ENCODE measurements at places on chromosomes 3 and 15. TPM values are rescaled to one million over a fixed set of nuclear protein-coding genes. Genes with fewer than 3 reads are reported as not detected.

Gene SCAMP5
- total RNA-seq = 24.1 TPM

Gene PROS1
- 18.5 TPM for total RNA-seq

Gene NR2E3
- total RNA-seq = not detected

Gene TGFBR2
- total RNA-seq = 72.1 TPM

Gene TGM5
- not detected for total RNA-seq

Gene TXNRD3
- total RNA-seq = 17.6 TPM

Gene SNX22
- 0.31 TPM for total RNA-seq

Gene ENTPD3
- total RNA-seq = not detected

Gene GRM2
- 0.32 TPM for total RNA-seq

GRCh38 chr15:36177590-36178302 lies 401.7 kb upstream of the CDIN1 start:
- H3K4me3 ChIP-seq = no peak overlapping the region
- H3K36me3 ChIP-seq = peaks cover 1% of the 10 kb centered on the region
- DNase-seq = no peak
- peak overlapping the region; percentile 76 for H3K27ac ChIP-seq
- no peaks in the 10 kb centered on the region for H3K27me3 ChIP-seq

DNA sequence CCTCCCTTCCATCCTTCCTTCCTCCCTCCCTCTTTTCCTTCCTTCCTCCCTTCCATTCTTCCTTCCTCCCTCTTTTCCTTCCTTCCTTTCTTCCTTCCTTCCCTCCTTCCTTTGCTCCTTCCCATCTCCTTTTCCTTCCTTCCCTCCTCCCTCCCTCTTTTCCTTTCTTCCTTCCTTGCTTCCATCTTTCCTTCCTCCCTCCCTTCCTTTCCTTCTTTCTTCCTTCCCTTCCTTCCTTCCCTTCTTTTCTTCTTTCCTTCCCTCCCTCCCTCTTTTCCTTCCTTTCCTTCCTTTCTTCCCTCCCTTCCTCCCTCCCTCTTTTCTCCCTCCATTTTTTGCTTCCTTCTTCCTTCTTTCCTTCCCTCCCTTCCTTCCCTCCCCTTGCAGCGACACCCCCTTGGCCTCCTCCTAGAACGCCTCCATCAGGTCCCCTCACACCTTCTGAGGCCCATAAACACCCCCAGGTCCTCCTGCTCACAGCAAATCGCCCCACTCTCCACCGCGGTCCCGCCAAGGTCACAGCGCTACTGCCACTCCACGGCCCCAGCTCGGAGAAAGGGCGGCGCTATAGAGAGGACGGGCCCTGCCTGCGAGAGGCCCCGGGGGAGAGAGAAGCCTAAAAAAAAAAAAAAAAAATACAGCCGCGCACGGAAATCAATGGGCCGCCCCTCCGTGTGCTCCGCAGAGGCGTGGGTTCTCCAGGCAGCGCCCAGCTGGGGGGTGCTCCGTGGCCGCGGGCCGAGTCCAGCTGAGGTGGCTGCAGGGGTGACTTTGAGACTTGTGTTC lies 328.2 kb downstream of the OCA2 start:
- H3K36me3 ChIP-seq = no peaks in the 10 kb centered on the region
- H3K4me1 ChIP-seq = no peaks in the 10 kb centered on the region
- no peak for DNase-seq
- no peaks in the 10 kb centered on the region for H3K27me3 ChIP-seq
- H3K4me3 ChIP-seq = no peak overlapping the region

DNA sequence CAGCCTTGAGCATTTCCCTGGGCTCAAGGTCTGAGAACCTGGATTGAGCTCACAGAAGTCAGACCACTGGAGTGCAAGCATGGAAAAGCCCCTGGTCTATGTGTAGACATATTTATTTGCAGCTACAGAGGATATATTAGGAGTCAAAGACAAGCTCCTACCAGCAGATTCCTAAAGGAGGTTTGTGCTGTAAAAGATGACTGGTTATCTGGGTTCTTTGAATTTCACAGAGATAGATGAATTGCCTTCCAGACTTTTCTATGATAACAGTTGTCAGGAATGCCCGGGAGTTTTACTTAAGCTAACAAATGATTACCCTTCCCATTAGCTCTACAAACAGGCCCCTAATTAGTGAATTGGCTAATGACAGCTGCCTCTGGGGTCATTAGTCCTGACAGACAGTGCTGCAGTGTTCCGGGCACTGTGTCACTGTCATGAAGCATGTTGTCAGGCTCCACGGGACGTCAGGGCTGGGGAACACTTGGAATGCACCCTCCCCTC lies 48.8 kb upstream of the PLXNA1 start:
- H3K4me3 ChIP-seq = no peak overlapping the region
- DNase-seq = no peak
- H3K27ac ChIP-seq = no peak overlapping the region
- peaks cover 30% of the 10 kb centered on the region for H3K4me1 ChIP-seq
- H3K36me3 ChIP-seq = no peaks in the 10 kb centered on the region

DNA sequence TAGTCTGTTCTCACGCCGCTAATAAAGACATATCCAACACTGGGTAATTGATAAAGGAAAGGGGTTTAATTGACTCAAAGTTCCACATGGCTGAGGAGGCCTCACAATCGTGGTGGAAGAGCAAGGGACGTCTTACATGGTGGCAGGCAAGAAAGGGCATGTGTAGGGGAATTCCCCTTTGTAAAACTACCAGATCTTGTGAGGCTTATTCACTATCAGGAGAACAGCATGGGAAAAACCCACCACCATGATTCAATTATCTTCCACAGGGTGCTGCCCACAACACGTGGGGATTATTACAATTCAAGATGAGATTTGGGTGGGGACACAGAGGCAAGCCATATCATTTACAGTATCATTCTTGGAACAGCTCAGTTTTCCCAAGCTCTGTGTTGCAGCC lies 268.0 kb downstream of the SUCLG2 start:
- peaks cover 3% of the 10 kb centered on the region for H3K36me3 ChIP-seq
- no peak for DNase-seq
- no peak overlapping the region for H3K4me3 ChIP-seq
- H3K27ac ChIP-seq = no peak overlapping the region
- peaks cover 16% of the 10 kb centered on the region for H3K4me1 ChIP-seq

- H3K4me3 ChIP-seq = no peak overlapping the region
- H3K27me3 ChIP-seq = no peaks in the 10 kb centered on the region
- DNase-seq = no peak
- peaks cover 18% of the 10 kb centered on the region for H3K4me1 ChIP-seq
- no peaks in the 10 kb centered on the region for H3K36me3 ChIP-seq
Observed at GRCh38 chr3:53198996-53199395, 38.0 kb downstream of the PRKCD start.

DNA sequence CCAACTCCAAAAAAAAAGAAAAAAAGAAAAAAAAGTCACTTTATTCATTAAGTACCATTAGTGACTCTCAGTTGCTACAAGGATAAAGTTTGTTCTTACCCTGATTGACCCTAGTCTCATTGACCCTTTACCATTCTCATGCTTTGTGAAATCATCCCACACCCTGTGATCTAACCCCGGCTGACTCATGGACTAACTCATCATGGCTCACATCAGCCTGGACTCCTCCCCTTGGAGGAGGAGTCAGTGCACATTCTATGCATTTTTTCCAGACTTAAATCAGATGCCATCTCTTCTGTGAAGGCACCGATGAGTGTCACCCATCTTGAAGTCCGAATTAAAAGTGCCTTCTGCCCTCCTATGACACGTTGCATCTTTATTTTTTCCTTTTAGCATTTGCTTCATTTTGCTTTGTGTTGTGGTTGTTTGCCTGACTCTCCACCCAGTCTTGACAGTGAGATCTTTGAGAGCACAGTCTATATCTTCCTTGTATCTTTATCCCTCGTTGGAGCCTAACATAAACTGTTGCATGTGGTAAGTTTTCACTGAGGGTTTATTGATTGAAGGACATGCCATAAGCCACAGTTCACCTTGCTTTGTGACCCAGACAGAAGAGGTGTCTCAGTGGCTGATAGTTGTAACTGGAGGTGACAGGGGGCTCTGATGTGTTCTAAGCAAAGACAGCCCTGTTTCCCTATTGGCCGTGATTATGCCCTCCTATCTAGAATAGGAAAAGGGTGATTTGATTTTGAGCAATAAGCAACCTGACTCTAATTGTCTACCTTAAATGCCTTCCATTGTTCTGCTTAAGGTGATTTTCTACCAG lies 72.1 kb downstream of the IL1RAP start:
- peak overlapping the region; percentile 78 for H3K27ac ChIP-seq
- no peak for DNase-seq
- no peaks in the 10 kb centered on the region for H3K27me3 ChIP-seq

GRCh38 chr3:151580591-151580990 lies 119.7 kb upstream of the IGSF10 start:
- peak overlapping the region; percentile 57 for H3K27ac ChIP-seq
- no peaks in the 10 kb centered on the region for H3K36me3 ChIP-seq
- no peak overlapping the region for H3K4me3 ChIP-seq
- H3K27me3 ChIP-seq = no peaks in the 10 kb centered on the region

DNA sequence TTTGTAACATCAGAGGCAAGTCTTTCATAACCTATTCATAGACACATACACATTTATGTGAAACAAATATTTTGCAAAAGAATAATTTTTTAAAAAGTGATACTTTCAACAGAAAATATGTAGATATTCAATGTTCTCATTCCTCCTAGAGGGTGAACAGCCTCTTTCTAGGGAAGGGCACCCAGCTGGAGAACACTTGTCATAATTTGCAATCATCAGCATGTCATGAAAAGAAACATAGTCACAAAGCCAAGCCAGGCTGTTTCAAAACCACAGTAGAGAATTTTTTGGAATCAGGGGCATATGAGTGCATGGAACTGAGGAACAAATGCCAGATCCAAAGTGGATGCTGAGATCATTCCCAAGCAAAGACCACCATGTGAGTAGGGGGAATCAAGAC lies 406.9 kb upstream of the ADAMTS9 start:
- peaks cover 2% of the 10 kb centered on the region for H3K27me3 ChIP-seq
- no peaks in the 10 kb centered on the region for H3K4me1 ChIP-seq
- no peak for DNase-seq
- H3K36me3 ChIP-seq = no peaks in the 10 kb centered on the region

DNA sequence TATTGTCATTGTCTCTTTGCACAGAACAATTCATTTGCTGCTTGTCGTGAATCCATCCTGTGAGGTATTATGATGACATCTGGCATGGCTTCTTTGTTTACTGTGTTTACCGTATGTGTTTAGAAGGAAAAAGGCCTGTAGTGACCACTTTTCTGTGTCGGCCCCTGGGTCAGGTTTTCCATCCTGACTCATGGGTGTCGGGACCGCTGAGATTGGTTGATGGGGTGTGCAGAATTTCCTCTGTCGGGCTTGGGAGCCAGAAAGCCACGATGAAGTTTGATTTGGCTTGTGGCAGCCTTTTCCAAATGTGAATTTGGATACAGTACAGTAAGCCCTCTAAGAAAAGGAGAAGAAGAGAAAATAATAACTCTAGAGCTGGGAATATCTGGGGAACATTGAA lies 113.5 kb downstream of the FNDC3B start:
- peak overlapping the region; percentile 99 for H3K27ac ChIP-seq
- no peaks in the 10 kb centered on the region for H3K27me3 ChIP-seq
- H3K4me3 ChIP-seq = peak overlapping the region; percentile 59
- H3K4me1 ChIP-seq = peaks cover 79% of the 10 kb centered on the region
- no peak for DNase-seq
- H3K36me3 ChIP-seq = peaks cover 15% of the 10 kb centered on the region

DNA sequence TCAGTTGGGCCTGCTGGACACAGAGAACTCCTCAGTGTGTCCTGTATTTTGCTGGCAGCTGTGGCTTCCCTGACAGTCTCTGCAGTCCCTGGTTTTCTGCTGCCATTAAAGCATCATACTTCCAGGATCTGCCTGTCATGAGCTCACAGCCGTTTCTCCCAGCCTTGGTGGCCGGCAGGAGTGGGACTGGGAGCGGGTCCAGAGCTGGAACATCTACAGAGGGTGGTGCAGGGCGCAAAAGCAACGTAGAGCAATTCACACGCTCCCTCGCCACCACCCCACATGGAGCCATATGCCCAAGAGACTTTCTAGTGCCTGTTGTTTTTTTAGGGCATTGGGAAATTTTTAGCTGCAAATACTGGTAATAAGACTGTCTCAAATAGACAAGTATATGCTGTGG lies 33.6 kb downstream of the ABTB1 start:
- peaks cover 51% of the 10 kb centered on the region for H3K4me1 ChIP-seq
- peaks cover 34% of the 10 kb centered on the region for H3K36me3 ChIP-seq
- no peak for DNase-seq
- no peak overlapping the region for H3K4me3 ChIP-seq
- H3K27ac ChIP-seq = peak overlapping the region; percentile 70

GRCh38 chr3:196531418-196531817 lies 16.3 kb upstream of the SMCO1 start:
- DNase-seq = no peak
- H3K4me1 ChIP-seq = peaks cover 11% of the 10 kb centered on the region
- H3K4me3 ChIP-seq = no peak overlapping the region
- no peaks in the 10 kb centered on the region for H3K36me3 ChIP-seq
- peaks cover 8% of the 10 kb centered on the region for H3K27me3 ChIP-seq

DNA sequence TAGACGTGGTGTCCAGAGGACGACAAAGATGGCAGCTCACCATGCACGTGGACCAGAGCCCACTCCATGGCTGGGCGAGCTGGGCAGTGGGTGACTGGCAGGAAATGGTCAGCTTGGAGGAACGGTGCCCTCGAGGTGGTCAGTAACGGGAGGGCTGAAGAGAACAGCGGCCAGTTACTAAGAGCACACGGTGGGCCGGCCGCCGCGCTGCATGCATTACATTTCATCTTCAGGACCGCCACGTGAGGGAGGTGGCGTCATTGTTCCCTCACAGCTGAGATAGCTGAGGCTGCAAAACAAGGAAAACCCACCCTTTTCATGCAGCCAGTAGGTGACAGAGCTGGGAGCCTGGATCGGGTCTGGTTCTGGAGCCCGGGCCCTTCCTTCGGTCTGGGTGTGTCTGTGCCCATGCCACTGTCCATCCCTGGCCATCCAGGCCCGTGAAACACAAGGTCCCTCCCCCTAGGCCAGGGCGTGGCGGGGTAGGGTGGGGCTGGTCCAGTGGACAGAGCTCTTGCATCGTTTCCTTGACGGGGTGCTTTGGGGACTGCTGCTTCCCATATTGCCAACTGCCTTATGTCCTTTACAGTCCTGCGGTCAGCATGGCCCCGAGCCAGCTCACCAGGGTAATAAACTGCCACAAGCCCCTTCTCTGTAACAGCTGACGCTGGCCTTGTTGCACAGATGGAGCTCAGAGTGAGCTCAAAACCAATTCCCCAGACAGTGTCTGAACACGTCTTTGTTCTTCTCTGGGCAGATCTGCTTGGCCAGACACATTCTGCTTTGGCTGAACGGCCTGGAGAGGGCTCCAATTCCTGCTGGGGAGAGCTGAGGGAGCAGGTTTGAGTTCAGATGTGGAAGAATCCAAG lies 51.8 kb downstream of the RGMA start:
- no peaks in the 10 kb centered on the region for H3K36me3 ChIP-seq
- no peak overlapping the region for H3K27ac ChIP-seq
- peaks cover 12% of the 10 kb centered on the region for H3K4me1 ChIP-seq
- no peak overlapping the region for H3K4me3 ChIP-seq

GRCh38 chr3:188779281-188779980 lies 392.3 kb upstream of the TPRG1 start:
- no peaks in the 10 kb centered on the region for H3K27me3 ChIP-seq
- peaks cover 21% of the 10 kb centered on the region for H3K4me1 ChIP-seq
- H3K36me3 ChIP-seq = peaks cover 3% of the 10 kb centered on the region
- H3K4me3 ChIP-seq = no peak overlapping the region

- peaks cover 7% of the 10 kb centered on the region for H3K4me1 ChIP-seq
- H3K36me3 ChIP-seq = no peaks in the 10 kb centered on the region
- peaks cover 1% of the 10 kb centered on the region for H3K27me3 ChIP-seq
- no peak for DNase-seq
- H3K27ac ChIP-seq = no peak overlapping the region
Observed at GRCh38 chr15:63389902-63390670, 8.4 kb upstream of the CA12 start.
